Memory B cell (primary cell): ENCODE measurements at places on chromosomes 7 and 10.
A peak's percentile ranks its signal among the peaks of the same experiment; 100 is the strongest.

- no peak for DNase-seq
Measured at GRCh38 chr7:45665172-45665571, 91.0 kb downstream of the ADCY1 start.

GRCh38 chr7:98034081-98035035 is 44.4 kb upstream of the OCM2 start:
- no peak for DNase-seq

DNA sequence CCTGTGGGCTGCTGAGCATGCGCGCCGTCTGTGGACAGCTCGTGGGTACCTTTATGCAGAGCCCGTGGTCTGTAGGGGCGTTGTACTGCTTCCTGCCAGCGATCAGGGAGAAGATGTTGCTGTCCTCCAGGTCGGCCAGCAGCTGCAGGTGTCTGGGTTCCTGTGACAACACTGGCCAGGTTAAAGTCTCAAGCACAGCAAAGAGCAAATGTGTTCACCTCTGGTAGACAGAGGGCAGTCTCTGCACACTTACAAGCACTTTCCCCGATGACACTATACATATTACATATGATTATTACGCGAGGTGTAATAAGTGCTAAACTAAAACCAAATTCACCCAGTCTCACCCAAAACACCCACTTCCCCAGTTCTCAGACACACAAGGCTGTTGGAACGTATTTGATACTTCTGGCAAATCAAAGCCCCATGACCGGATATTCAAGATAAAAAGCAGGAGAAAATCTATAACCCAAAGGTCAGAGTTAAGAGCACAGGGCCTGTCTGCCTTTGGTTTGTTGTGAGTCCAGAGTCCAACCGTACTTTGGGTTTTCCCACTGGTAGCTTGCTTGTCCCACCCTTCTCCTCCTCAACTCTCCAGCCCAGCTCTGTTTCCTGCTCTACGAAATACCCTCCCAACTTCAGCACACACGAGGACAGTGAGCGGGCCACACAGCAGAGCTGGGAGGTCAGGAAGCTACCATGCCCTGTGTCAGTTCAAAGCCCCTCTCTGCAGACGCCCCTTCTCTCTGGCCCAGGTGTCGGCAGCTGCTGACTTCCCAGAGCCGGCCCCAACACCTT is 49.7 kb upstream of the DDC start:
- no peak for DNase-seq

DNA sequence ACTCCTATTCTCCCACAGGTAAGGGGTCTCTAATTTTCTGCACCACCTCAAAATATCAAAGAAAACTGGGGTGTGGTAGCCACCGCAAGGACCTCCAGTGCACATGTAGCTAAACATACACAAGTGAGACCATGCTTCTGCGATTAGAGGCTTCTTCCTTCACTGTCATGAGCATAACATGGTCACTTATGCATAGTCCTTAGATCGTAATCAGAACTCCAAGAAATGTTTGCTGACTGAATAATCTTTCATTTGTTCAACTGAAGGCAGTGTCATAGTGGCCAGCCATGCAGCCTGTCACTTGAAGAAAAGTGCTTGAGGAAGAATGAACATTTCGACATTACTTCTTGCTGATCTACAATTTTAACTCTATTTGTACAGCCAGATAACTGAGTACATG is 14.6 kb downstream of the TWIST1 start:
- DNase-seq = no peak

- no peak for DNase-seq
Measured at GRCh38 chr10:4189281-4189680, 404.3 kb upstream of the KLF6 start.

GRCh38 chr7:77327067-77327931 is 88.8 kb downstream of the GSAP start:
- DNase-seq = no peak

- DNase-seq = no peak
Measured at GRCh38 chr10:70145166-70145665, 1.3 kb downstream of the TYSND1 start.

GRCh38 chr10:110158051-110159005 is 49.1 kb upstream of the MXI1 start:
- no peak for DNase-seq

- no peak for DNase-seq
Measured at GRCh38 chr7:116213361-116214130, 3.2 kb downstream of the TES start.

DNA sequence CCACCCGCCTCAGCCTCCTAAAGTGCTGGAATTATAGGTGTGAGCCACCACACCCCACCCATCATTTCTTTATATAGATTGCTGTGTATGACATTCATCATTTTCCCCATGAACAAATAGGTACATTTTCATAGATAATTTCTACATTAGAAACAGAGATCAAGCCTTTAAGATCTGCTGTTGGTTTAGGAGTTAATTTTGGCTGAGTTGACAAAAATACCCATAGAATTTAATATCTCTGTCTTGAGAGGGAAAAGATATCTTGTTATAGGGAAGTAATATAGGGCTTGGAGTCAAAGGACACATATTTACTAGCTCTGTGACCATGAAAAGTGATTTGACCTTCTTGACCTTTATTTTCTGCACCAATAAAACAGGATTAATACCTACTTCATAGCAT is 51.8 kb downstream of the LRMDA start:
- no peak for DNase-seq

DNA sequence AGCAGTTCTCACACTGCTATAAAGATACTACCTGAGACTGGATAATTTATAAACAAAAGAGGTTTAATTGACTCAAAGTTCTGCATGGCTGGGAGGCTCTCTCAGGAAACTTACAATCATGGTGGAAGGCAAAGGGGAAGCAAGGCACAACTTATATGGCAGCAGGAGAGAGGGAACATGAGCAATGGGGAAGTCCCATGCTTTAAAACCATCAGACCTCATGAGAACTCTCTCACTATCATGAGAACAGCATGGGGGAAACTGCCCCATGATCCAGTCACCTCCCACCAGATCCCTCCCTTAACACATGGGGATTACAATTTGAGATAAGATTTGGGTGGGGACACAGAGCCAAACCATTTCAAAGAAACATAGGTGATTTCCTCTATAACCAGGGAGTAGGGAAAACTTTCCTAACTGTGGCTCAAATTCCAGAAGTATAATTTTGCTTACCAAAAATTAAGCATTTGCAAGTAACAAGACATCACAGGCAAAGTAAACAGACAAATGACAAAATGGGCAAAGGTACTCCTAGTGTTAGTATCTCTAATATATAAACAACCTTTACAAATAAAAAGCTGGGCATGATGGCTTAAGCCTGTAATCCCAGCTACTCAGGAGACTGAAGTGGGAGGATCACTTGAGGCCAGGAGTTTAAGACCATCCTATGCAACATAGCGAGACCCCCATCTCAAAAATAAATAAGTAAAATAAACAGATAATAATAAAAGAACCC is 88.0 kb downstream of the KBTBD2 start:
- DNase-seq = no peak

DNA sequence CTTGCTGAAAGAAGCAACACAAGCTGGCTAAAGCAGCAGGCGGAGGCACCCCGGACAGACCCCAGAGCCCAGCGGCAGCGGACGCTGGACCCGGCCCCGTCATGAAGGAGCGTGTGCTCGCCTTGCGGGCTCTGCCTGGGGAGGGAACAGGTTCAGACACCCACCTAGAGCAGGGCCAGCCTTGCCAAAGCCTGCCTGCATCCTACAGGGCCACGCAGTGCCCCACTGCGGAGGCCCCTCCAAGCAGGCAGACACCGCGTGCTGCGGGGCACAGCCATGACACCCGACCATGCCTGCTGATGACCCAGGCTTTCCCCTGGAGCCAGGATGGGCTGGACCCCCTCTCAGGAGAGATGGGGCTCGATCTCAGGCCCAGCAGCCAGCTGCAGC is 91.7 kb downstream of the MAD1L1 start:
- DNase-seq = no peak

- no peak for DNase-seq
Measured at GRCh38 chr10:36808625-36809362, 316.6 kb upstream of the ANKRD30A start.

DNA sequence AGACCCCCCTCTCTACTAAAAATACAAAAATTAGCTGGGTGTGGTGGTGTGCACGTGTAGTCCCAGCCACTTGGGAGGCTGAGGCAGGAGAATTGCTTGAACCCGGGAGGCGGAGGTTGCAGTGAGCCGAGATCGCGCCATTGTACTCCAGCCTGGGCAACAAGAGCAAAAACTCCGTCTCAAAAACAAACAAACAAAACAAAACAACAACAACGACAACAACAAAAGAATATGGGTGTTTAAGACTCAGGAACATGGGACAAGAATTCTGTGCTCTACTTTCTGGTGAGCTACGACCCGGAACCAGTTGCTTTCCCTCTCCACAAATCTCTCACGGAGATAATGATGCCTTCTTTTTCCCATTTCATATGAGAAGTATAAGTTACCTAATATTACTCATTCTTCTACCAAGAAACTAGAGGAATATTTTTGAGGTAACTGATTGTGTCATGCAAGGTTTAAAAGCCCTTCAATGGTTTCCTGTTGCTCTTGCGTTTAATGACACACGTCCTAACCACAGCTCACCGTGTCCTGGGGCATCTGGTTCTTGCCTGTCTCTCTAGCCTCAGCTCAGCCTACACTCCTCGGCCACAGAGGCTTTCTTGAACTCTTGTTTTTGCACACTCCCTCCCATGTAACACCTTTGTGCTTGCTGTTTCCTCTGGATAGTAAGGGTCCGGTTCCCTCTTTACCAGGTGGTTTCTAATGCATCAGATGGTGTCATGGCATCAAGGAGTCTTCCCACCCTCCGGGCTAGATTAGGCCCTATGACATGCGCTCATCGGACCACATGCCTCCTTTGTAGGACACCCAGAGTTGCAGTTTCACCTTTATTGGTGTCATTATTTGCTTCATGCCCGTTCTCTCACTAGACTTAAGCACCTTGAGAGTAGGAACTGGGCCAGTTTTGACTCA is 67.5 kb downstream of the PFKFB3 start:
- no peak for DNase-seq

DNA sequence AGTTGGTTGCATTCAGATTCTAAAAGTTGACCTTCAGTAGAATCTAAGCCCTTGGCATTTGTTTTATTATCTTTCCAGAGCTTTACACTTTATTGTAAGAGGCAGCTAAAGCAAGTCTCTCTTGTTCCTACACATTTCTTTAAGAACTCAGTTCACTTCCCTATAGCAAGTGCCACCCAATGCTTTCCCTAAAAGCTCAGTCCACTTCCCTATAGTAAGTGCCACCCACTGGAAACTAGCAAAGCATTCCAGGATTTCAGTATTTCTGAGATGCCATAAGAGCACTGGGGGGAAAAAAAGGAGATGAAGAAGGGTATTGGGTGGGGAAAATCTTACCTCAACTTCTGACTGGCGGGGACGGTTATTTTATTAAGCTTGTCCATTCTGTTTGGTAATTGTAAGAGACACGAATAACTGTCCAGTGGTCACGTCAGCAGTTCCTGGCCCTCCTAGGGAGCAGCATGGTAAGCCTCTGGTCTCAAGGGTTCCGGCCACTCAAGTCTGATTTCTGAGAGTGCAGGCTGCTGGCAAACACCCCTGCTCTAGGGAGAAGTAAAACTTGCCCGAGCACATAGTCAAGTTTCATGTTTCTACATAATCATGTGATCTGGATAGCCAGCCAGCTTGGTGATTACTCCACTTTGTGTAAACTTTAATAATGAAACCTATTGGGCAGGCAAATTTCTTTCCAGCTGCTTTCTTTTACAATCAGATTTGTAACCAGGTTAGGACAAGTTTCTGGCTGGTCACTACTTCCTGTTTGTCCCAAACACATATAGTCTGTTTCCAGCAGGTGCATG is at the start of gene BLNK:
BLNK (minus strand) TSS at position 554 of the 800 bp plus-strand sequence; CDS start at position 383, 171 bp downstream.
- peak; percentile 54 for DNase-seq

DNA sequence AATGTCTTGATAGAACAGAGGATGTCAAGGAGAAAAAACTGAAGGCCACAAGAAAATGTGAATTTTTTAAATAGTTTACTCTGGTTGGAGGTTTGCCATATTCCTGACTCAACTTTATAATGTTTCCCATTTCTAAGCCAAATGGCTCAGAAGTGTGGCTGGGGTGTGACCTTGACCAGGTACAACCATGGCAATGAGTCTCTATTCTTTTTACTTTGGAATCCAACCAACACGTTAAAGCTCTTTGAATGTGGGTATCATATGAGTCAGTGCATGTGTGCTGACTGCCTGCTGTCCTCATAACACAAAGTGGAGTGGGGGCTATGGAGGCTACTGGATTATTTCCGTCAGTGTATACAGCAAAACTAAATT is 33.5 kb upstream of the DLD start:
- no peak for DNase-seq

GRCh38 chr10:104197364-104197763 is 34.8 kb downstream of the CFAP43 start:
- no peak for DNase-seq

GRCh38 chr10:31383810-31384588 is 65.0 kb downstream of the ZEB1 start:
- no peak for DNase-seq

DNA sequence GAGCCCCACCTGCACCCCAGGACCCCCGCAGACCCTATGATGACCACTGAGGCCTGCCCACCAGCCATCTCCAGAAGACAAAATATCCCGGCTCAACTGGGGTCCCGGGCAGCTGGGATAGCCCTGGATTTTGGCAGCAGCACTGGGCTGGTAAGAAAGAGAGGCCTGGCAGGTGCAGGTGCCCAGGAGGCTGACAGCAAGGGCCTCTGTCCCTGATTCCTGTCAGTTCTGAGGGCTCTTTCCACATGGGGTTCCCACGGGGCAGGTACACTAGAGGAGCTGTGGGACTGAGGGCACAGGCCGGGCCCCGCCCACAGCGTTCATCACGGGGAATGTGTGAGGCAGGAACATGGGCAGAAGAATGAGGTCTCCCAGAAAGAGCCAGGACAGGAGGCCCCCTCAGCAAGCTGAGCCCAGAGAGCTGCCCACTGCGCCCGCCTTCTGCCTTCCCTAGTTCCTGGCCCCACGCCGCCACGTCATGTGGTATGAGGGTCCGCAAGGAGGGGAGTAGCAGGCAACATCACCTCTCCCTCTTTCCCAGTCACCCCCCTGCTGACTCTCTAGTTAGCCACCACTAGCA is 12.8 kb upstream of the NDST2 start:
- no peak for DNase-seq
